ENCODE measurements at places on chromosomes 16 and 17.

GRCh38 chr17:81212365-81212764, 10.4 kb downstream of the CEP131 start:
- ATAC-seq, result no peak

DNA sequence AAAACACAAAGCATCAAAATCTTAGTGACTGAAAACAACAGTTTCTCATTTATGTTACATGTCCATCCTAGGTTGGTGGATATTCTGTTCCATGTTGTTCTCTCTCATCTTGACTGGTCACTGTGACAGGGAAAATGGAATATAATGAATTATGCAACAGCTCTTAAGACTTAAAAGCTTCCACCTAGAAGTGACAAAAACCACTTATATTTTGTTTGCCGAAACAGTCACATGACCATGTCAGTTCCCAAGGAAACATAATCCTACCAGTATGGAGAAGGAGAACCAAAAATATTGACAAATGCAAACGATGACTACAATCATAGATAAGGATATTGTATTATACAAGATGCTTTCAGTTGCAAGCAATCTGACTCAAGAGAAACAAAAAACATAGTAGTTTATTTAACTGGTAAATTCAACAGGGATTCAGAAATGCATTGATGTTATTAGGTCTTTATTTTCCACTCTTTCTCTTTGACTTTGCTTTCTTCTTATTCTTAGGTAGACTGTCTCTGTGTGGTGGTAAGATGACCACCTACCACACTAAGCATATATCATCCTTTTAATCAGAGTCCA, 103.8 kb downstream of the SSH2 start:
- no peak for ATAC-seq

GRCh38 chr17:32318071-32318470, 23.9 kb downstream of the C17orf75 start:
- no peak for ATAC-seq

DNA sequence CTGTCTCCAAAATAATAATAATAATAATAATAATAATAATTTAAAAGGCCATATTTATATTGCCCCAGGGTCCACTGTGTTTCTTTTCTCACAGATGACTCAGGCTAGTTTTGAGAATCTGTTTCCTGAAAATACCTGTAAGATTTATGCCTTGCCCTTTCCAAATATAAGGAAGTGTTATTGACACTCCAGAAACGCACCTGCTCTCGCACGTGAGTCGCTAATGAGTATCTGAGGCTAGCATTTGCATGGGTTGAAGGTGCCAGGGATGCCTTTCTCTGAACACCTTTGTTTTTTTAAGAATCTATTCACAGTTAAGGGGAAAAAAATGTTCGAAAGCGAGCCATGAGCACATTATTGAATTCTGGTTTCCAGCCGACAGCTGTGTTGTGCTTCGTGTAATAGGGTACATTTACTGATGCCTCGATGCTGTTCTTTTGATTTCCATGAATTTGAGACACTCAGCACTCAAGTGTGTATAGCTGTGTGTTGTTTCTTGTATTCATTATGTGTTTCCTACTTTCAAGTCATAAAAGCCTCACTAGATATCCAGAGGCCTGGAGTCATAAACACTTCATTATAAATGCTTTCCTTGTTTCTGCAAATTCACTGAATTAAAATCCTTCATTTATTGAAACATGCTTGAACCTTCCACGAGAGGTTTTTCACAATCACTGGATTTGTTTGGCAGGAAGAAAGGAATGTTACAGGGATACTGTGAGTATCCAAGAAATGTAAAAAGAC, 45.0 kb upstream of the NOL11 start:
- no peak for ATAC-seq

DNA sequence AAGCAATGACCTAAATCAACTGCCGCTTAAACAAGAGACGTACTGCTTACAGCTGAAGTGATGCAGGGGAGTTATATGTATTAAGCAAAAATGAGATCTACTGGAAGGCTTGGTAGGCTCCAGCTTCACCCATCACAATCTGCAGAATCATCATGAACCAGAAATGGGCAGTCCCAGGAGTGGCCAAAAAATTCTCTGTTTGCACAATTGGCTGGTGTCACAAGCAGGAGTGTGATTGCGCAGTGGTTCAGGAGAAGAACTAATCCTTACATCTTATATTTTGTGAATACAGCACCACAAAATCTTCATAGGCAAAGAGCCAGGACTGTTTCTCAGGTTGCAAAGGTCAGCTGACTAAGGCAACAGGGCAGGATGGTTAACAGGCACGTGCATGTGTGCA, 75.9 kb downstream of the CES1 start:
- ATAC-seq, result no peak

GRCh38 chr16:13041646-13042290, 140.4 kb downstream of the SHISA9 start:
- no peak for ATAC-seq

GRCh38 chr17:13283606-13284005, 265.8 kb upstream of the ELAC2 start:
- ATAC-seq, result peak; percentile 44

- ATAC-seq, result peak; percentile 27
Observed at GRCh38 chr17:14323522-14323981, 22.7 kb downstream of the HS3ST3B1 start.

- no peak for ATAC-seq
Observed at GRCh38 chr17:47700471-47701449, 6.8 kb downstream of the TBKBP1 start.

GRCh38 chr16:31183432-31184428, 3.8 kb downstream of the FUS start:
- no peak for ATAC-seq

DNA sequence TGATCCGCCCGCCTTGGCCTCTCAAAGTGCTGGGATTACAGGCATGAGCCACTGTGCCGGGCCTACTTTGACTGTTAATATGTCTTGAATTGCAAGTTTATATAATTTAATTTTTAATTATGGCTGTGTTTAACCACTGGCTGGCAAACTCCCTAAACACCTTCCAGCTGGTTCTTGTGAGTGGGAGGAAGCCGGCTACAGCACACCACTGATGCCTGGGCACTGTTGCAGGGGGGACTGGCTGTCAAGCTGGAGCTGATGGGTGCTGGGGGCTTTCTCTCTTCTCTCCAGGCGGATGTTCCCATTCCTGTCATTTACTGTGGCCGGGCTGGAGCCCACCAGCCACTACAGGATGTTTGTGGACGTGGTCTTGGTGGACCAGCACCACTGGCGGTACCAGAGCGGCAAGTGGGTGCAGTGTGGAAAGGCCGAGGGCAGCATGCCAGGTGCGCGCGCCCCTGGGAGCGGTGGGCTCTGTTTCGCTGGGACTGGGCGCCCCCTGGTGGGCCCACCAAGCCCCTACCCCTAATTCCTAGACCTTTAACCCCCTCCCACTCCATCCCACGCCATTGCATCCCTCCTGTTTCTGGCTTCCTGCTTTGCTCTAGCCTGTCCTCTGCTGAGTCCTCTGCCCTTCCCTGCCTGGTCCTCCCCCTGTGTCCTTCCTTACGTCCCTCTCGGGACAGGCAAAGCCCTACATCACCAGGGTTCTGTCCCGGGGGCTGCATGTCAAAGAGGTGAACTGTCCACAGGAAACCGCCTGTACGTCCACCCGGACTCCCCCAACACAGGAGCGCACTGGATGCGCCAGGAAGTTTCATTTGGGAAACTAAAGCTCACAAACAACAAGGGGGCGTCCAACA, 9.5 kb downstream of the TBX21 start:
- peak; percentile 59 for ATAC-seq

DNA sequence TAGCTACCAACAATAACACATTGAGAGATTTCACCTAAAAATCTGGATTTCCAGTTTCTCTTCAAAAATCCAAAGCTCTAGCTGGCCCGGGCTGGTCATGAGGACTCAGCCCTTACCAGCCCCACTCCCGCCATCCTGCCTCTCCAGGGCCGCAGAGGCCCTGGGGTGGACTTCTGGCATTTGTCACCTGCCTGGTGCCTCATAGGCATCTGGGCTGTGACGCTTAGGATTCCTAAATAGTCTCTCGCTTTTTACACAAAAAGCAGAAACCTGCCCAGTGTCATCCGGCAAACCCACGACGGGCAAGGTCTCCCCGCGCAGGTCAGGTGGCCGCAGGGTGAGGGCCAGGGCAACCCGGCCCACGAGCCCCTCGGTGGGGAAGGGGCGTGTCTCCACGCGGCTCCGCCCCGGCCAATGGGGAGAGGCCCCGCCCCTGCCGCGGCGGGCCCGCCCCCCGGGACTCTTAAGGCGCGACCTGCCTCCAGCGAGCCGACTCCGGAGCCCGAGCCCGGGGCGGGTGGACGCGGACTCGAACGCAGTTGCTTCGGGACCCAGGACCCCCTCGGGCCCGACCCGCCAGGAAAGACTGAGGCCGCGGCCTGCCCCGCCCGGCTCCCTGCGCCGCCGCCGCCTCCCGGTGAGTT, at the start of gene VASN:
Gene VASN, plus strand, starts transcription at position 492 of the 644 bp plus-strand sequence. CDS start 9,030 bp downstream, outside the sequence.
- peak; percentile 82 for ATAC-seq

- ATAC-seq, result no peak
Observed at GRCh38 chr16:85905110-85906095, 6.4 kb downstream of the IRF8 start.

- peak; percentile 28 for ATAC-seq
Observed at GRCh38 chr16:87471278-87472141, 21.3 kb downstream of the ZCCHC14 start.

DNA sequence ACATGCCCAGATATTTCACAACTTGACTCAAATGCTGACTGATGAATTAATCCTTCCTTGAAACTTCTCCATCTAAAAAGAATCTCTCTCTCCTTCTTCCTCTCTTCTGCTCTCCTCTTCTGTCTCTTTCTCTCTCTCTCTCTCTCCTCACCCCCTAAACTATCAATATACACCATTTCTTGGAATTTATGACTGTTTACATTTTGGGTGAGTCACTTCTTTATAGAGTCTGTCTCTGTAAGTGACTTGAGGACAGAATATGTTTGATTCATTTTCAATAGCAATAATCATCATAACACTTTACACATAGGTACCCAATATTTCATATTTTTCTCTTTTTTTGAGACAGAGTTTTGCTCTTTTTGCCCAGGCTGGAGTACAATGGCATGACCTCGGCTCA, 15.3 kb downstream of the OR3A1 start:
- no peak for ATAC-seq

DNA sequence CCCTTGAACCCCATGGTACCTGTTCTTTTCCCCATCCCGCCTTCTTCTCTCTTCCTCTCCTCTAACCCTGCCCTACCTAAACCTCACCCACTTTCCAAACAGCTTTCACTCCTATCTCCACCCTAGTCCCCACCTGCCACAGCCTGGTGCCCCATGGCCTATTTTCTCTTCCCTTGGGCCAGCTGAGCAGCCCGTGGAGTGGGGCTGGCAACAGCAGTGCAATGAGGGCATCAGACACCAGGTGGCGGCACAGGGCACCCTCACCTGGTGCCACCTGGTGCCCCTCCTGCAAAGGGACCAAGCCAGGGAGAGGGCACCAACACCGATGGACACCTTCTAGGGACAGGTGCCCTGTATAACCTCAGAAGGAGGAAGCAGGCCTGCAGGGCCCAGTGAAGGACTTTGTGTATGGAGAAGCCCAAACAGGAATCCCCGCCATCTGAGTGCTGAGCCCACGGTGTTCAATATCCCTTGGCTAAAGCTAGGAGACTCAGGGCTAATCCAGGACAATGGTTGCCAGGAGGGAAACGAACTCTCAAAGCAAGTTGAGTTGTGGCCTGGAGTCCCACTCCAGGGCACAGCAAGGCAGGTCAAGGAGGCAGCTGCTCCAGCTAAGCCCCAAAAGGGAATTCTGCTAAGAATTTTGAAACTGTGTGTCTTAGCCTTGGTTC, 4.0 kb upstream of the ABCC3 start:
- peak; percentile 12 for ATAC-seq

GRCh38 chr16:85090873-85091521, 21.3 kb downstream of the CIBAR2 start:
- peak; percentile 53 for ATAC-seq

GRCh38 chr16:56874800-56875199, 9.8 kb downstream of the SLC12A3 start:
- ATAC-seq, result no peak

DNA sequence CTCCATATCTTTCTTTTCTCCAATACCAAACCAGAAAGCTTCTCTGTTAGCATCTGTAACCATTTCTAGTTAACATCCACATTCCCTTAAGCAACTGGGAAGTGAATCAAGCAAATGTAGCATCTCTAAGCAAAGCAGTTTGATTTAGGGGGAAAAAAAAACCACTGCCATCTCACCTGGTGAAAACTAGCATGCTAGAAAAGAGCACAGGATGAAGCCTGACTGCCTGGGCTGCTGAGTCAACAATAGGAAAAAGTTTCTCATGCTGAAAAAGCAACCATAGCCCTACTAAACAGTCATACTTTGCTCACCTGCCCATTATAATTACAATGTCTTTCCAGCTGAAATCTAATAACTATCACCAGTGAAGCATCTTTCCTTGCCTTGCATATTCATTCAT, 139.3 kb downstream of the ANKFN1 start:
- ATAC-seq, result no peak

- peak; percentile 69 for ATAC-seq
Observed at GRCh38 chr16:72099377-72099818, 5.8 kb downstream of the DHX38 start.

- ATAC-seq, result no peak
Observed at GRCh38 chr16:12536412-12536746, 267.3 kb downstream of the CPPED1 start.

DNA sequence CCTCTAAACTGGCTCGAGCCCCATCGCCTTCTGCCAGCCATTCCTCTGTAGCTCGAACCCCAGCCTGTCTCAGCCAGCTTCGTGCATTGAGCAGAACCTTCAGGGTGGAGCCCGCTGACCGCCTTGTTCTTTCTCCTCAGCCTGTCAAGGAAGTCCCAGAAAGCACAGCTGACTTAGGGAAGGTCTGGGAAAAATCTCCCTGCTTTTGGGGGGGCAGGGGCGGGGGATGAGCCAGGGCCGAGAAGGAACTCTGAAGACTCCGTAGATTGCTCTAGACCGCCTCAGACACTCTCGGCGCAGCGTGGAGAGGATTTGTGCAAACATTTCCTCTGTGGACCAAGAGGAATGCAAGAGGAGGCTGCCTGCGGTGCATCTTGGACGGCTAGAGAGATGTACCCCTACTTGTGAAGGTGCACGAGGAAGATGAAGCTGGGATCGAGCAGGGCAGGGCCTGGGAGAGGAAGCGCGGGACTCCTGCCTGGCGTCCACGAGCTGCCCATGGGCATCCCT, at the start of gene GLP2R:
Gene GLP2R, plus strand, starts transcription at position 284 of the 510 bp plus-strand sequence. Its CDS starts 140 bp downstream, at position 424.
- no peak for ATAC-seq

DNA sequence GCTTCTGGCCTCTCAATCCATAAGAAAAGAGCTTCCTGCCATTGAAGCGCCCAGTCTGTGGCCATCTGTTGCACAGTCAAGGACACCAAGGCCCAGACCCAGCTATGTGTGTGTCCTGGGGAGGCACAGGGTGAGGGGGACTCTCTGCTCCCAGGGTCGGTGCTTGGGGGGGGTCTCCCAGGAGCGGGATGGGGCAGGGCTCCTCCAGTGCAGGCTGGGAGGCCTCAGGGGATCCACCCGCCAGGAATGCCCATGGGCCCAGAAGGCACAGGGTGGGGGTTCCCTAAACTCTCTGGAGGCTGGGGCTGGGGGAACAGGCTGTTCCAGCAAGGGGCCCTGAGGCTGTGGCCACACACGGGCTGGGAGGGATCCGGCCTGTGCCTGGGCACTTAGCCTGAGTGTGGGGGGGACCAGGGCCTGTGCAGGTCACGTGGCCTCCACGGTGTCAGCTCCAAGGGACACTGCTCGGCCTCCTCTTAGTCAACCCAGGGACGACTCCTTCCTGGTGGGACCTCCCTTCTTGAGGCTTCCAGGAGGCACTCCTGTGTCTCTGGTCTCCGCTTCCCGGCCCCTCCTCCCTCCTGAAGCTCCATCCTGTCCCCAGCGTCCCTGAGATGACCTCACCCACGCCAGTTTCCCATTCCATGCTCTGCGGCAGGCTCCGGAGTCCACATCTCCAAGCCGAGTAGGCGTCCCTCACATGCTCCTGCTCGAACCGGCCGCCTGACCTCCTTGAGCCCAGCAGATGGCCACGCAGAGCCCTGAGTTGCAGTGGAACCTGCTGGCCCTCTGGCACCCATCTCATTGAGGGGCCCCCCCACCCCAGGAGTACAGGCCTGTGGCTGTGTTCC, 23.1 kb upstream of the BAHCC1 start:
- ATAC-seq, result peak; percentile 96

Data from motor neuron (in vitro differentiated cells).